ENCODE measurements at places on chromosomes 1 and 21. TPM values are rescaled to one million over a fixed set of nuclear protein-coding genes. Genes with fewer than 3 reads are reported as not detected.

CASQ1 gene
- total RNA-seq: 35.8 TPM

PSRC1 gene
- 13.7 TPM for total RNA-seq

LCE1D gene
- total RNA-seq: not detected

PTGFRN gene
- 75.4 TPM for total RNA-seq

GBP6 gene
- 0.38 TPM for total RNA-seq

FCRL2 gene
- total RNA-seq: 0.27 TPM

NR5A2 gene
- total RNA-seq: 1.9 TPM

WNT3A gene
- total RNA-seq: 0.22 TPM

MAP1LC3C gene
- 10.1 TPM for total RNA-seq

ADORA1 gene
- total RNA-seq: 1.9 TPM

UBASH3A gene
- total RNA-seq: not detected

TMEM125 gene
- total RNA-seq: 1.6 TPM

FAM167B gene
- 2.1 TPM for total RNA-seq

KCNJ15 gene
- 0.38 TPM for total RNA-seq

S100A5 gene
- total RNA-seq: not detected

LCE2A gene
- not detected for total RNA-seq

TTC34 gene
- 0.27 TPM for total RNA-seq

HMGCS2 gene
- 0.44 TPM for total RNA-seq

CCDC185 gene
- total RNA-seq: not detected

DLGAP3 gene
- 2.6 TPM for total RNA-seq

PRKACB gene
- 142 TPM for total RNA-seq

KIF2C gene
- total RNA-seq: 6.5 TPM

BARHL2 gene
- total RNA-seq: 2.8 TPM

C1orf185 gene
- total RNA-seq: not detected

UBE4B gene
- 71.1 TPM for total RNA-seq

SH3BGR gene
- 15.6 TPM for total RNA-seq

ZSWIM5 gene
- 23.0 TPM for total RNA-seq

LCE2C gene
- not detected for total RNA-seq

ZBTB8OS gene
- total RNA-seq: 30.5 TPM

CSF3R gene
- 8.8 TPM for total RNA-seq

PTPN22 gene
- 3.0 TPM for total RNA-seq

UBE2U gene
- 0.33 TPM for total RNA-seq

C1QTNF12 gene
- 2.5 TPM for total RNA-seq

Data from camera-type eye (tissue), 1 donor.